ENCODE measurements at places on chromosomes 6 and 20.

GRCh38 chr20:38109591-38110524 is 55.2 kb downstream of the TGM2 start:
- no peak for DNase-seq

- no peak for DNase-seq
These were observed 44.0 kb upstream of the MOCS1 start for GRCh38 chr6:39978240-39978639.

DNA sequence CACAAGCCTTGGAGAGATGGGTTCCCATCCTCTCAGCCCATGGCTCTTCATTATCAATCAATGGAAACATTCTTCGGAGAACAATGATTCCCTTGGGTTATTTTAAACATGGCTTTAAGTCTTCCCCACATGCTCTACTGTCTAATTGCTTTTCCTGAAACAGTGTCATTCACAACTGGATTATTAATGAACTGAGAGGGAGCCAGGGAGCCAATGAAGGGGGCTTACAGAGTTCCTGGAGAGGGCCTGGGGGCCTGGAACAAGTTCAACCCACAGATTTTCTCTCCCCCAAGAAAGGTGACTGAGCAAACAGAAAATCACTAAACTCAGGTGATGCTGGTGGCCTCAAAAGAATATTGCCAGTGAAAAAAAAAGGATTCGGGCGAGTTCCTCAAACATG is 1.3 kb upstream of the PPP1R16B start:
- DNase-seq: no peak

GRCh38 chr6:56040889-56041301 is 165.5 kb upstream of the BMP5 start:
- DNase-seq: no peak

DNA sequence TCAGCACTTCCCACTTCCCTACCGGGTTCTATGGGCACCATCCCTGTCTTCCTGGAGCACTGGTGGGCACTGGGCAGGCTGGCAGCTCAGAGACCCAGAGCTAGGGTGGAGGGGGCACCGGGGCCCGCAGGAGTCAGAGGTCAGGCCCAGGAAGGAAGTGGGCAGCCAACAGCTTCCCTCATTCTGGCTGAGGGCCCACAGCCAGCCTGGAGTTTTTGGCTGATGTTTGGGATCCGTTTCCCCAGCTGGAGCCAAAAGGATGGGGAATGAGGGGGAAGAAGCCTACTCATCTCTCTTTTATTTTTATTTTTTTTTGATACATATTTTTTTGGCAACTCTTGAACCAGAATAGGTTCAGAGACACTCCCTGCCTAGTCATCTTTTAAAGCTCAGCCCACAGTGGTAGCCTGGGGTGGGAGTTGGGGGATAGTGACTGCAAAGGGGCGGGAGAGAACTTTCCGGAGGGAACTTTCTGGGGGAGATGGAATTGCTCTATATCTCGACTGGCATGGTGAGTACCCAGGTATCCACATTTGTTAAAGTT is 54.2 kb upstream of the MLN start:
- no peak for DNase-seq

Measured in CD4-positive, alpha-beta T cell treated with Interleukin-6 at 100 ng/mL for 8 hours (primary cell).